Right ventricle myocardium superior (tissue), 1 donor: ENCODE measurements at places on chromosomes 11 and 22. TPM values are rescaled to one million over a fixed set of nuclear protein-coding genes. Genes with fewer than 3 reads are reported as not detected.

DNAJB7 gene
- total RNA-seq: not detected

- DNase-seq: no peak
Measured at GRCh38 chr22:45540122-45540521, 37.4 kb downstream of the FBLN1 start.

OR51B4 gene
- not detected for total RNA-seq

GAS2 gene
- 9.7 TPM for total RNA-seq

GRCh38 chr11:118789501-118790356 is 1.2 kb downstream of the DDX6 start:
- DNase-seq: no peak

GRCh38 chr11:17256512-17256911 is 20.0 kb upstream of the NUCB2 start:
- DNase-seq: no peak

DNA sequence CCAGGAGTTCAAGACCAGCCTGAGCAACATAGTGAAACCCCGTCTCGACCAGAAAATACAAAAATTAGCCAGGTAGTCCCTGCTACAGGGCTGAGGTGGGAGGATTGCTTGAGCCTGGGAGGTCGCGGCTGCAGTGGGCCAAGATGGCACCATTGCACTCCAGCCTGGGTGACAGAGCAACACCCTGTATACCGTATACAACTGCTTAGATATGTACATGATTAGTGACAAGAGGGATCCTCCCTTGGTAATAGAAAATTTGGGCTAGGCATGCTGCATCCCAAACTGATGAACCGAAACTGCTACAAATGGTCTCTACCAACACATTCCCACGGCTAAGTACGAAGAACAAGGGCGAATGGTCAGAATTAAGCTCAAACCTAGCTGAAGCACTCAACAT is 12.2 kb upstream of the SLC37A4 start:
- DNase-seq: no peak

MS4A1 gene
- not detected for total RNA-seq
